ENCODE measurements at places on chromosomes 11 and 22.

- DNase-seq = no peak
These were observed 14.3 kb upstream of the ANKK1 start for GRCh38 chr11:113373306-113373705.

GRCh38 chr11:57871231-57871630 is 109.6 kb downstream of the CTNND1 start:
- DNase-seq = no peak

DNA sequence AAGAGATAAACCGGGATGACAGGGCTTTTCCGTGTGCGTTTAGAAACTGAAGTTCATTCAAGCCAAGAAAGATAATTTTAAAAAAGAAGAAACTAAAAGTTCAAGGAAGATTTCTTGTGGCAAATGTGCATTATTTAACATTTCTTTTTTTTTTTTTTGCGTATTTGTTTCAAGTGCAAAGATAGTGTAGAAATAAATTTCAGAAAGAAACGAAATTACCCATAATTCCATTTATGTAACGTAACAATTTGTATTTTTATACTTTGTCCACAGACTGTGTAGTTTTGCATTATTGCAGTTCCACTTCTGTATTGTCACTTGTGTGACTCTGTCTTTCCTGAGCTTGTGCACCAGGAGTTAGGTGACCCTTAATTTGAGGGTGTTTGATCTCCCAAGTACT is 24.0 kb downstream of the SNAP29 start:
- no peak for DNase-seq

GRCh38 chr11:36608491-36609199 is 10.6 kb upstream of the RAG2 start:
- DNase-seq = no peak
